ENCODE measurements at places on chromosomes 16 and 17. TPM values are rescaled to one million over a fixed set of nuclear protein-coding genes. Genes with fewer than 3 reads are reported as not detected.
A peak's percentile ranks its signal among the peaks of the same experiment; 100 is the strongest.

GRCh38 chr17:50047488-50048126 lies 8.3 kb upstream of the ITGA3 start:
- no peak for DNase-seq

DNA sequence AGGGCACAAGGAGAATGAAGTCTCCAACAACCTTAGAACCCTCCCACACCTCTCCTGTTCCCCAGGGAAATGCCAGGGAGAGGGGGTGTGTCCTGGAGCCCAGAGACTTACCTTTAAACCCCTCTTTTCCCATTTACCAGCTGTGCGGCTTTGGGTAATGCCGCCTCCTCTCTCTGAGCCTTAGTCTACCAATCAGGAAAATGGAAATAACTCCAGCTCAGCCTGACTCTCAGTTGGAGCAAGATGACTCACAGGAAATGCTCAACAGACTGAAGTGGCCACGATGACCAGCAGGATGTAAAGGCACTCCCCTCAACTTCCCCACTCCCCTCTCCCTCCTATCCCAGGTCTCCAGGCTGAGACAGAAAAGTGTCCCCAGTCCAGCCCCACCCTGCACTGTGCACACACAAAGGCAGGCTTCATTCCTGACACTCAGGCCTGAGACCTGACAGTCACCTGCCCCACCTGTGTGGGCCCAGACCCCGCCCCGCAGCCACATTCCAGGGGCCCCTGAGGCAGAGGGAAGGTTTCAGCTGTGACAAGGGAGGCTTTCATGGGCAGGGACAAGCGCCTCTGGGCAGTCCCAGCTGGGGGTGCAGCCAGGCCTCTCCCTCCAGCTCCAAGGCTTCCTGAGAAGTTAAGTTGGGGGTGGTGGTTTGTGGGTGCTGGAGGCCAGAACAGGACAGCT lies 3.0 kb upstream of the KRT15 start:
- DNase-seq, result peak; percentile 83

DNA sequence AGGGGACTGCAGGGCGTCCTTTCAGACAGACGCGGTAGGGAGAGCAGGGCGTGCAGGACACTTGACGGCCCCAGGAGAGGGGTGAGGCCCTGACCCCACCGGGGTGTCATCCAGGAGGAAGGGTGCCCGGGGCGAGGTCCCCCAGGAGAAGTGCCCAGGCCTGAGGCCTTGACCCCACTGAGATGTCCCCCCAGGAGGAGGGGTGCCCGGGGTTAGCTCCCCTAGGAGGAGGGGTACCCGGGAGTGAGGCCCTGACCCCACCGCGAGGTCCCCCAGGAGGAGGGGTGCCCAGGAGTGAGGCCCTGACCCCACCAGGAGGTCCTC lies 27.2 kb upstream of the METRNL start:
- DNase-seq, result no peak

GRCh38 chr16:82937926-82938520 lies 311.3 kb downstream of the CDH13 start:
- no peak for DNase-seq

DNA sequence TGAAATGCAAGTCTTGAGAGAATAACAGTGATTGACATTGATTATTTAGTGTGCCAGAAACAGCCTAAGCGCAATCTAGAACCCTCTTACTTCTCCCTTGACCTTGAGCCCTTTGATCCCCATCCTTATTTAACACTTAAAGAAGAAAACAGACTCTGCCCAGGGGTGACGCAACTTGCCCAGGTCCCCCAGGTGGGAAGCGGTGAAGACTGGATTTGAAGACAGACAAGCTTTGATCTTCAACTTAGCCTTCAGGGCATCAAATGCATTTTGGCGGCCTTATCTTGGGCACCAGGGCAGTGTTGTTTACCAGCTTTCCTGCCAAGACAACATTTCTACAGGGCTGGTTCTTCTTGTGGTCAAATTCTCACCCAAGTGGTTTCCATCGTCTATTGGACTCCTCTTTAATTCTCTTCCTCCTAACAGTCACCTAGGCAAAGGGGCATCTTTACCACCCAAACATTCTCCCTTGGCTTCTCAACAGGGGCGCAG lies 8.9 kb upstream of the CIITA start:
- no peak for DNase-seq

The CHAD gene
- not detected for total RNA-seq

Measured in lower lobe of right lung (tissue), 2 donors.